Stimulated activated CD8-positive, alpha-beta memory T cell treated with anti-CD3 and anti-CD28 coated beads, Interleukin-7, amount 100 ng/mL, for 1 hour (primary cell): ENCODE measurements at places on chromosomes 13 and 19.

DNA sequence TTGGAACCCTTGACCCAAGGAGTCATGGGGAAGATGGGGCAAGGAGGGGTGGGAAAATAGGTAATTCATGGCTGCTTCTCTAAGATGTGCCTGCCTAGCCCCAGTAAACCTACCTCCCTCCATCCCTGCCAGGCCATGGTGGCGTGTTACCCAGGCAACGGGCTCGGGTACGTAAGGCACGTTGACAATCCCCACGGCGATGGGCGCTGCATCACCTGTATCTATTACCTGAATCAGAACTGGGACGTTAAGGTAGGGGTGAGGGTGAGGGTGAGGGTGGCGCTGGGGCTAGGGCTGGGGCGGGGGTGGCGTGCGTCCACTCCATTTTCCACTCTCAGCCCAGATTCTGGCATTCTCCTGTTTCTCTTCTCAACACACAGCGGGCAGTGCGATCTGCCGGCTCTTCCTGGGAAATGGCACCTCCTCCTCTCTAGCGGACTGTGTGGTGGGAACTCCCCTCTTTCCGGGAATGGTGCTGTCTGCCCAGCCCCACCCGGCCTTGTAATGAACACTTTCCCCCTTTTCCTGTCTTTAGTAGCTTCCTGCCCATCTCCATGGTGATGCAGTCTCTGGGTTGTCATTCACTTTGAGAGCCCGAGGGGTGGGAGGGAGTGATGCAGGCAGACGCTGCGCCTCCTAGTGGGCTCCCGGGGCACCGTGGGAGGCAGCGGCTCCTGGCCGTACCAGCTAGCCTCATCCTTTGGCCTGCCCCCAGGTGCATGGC is 7.6 kb downstream of the EGLN2 start:
- peak; percentile 52 for DNase-seq

DNA sequence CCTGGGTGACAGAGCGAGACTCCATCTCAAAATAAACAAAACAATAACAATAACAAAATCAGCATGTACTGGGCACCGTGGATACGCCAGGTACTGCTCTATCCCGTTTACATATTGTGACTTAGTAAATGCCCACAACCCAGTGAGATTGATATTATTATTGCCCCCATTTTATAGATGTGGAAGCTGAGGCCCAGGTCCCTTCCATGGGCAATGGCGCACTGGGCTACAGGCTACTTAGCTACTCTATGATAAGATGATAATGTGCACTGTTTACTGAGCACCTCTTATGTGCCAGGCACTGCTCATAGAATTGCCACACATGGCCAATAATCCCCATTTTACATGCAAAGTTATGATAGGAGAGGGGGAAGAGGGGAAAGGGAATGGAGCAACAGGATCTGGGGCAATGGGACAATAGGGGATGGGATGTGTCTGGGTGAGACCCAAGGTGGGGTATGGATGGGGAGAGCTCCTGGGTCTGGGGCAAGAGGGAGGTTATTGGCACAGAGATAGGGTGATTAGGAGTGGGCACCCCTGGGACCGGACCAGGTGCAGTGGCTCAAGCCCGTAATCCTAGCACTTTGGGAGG is 5.4 kb downstream of the KCNN4 start:
- no peak for DNase-seq

- DNase-seq: no peak
Observed at GRCh38 chr13:78657699-78658629, 991 bp downstream of the OBI1 start.

DNA sequence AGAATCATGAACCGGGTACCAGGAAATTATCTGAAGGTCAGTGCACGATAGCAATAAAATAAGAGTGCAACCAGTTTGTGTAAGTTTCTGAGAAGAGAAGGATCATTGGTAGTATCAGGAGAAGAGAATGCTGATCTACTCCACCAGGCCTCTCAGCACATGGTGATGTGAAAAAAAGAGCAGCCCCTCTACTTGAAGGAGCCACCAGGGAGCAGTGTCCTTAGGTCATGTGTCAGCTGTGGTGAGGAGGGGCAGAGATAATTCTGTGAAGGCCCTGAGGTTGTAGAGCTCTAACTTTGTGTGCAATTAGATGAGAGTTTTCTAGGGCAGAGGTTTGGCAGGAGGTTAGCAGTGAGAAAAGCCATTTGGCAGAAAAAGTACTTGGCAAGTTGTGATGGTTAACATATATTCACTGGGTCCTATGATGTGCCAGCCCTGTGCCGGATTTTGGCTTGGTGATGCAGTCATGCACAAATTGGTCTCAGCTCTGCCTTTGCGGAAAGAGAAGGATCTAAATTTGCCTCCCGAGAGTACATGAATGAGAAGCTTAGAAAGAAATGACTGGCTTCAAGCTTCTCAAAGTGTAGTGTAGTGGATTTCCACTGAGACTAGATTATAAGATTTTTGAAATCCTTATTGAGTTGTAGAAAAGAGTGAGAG is 19.2 kb upstream of the ZC3H13 start:
- no peak for DNase-seq

- DNase-seq: no peak
Observed at GRCh38 chr13:108437496-108437895, 168.0 kb downstream of the TNFSF13B start.

DNA sequence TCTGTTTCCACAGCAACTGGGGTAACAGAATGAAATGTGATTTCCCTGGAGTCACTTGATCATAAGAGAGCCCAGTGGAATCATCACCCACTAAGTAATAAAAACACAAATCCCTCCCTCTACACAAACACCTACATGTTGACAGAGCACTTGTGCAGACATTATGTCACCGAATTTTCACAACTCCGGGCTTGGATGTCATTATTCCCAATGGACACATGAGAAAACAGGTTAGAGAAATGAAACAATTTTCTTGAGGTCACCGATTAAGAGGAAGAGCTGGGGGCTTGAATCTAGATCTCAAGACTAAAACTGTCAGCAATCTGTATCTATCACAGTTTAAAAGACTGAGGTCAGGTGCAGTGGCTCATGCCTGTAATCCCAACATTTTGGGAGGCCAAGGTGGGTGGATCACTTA is 3.1 kb downstream of the XRCC1 start:
- no peak for DNase-seq

- DNase-seq: no peak
Observed at GRCh38 chr19:1864480-1865171, 1.2 kb upstream of the KLF16 start.

GRCh38 chr19:50203281-50204080 is at the start of gene MYH14:
TSS of gene MYH14 (plus strand) at chr19:50203622. CDS start at chr19:50210366, 6,744 bp downstream.
- no peak for DNase-seq
